ENCODE measurements at places on chromosomes 11 and 22.
A peak's percentile ranks its signal among the peaks of the same experiment; 100 is the strongest.

- DNase-seq: no peak
Measured at GRCh38 chr11:16946477-16947282, 67.5 kb downstream of the PLEKHA7 start.

- no peak for DNase-seq
Measured at GRCh38 chr11:42054351-42054900, 595.0 kb upstream of the LRRC4C start.

DNA sequence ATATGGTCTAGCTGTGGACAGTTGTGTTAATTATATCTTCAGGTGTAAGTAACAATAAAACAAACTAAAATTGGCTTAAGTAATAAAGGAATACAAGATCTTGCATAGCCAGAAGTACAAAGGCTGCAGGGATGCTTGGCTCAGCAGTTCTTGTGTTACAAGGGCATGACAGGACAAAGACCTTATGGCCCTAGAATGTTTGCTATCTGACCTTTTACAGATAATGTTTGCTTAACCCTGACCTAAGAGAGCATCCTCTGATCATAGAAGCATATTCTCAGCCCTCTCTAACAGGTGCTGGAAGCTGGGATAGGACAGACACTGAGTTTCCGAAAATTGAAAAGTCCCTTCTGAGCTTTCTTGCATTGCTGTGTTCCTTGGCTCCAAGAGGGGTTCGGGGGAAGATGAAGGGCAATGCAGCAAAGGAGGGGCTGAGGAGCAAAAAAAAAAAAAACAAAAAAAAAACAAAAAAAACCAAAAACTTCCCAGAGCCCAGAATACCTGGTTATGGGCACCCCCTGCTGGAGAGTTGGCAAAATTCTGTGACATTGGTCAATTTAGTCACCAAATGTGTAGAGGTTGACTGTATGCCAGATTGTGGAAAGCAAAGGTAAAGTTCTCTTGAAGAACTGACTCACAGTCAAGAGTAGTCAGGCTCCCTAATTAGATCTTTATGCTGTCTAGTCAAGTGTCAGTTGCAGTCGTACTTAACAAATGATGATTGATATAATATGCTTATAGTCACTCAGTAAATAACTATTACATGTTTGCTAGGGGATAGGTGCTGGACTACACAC lies 10.4 kb upstream of the HIKESHI start:
- DNase-seq: peak; percentile 58

DNA sequence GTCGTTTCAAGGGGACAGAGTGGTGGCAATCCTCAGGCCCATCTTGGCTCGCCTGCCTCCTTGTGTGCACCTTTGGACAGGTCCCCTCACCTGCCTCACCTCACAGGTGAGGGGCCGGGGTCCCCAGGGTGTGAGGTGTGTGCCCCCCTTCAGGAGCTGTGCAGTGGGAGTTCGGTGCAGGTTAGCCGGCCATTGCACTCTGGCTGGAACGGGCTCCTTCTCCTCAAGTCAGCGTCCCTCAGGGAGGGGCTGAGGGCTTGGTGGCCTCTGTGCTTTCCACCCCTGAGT lies 269.1 kb downstream of the TBC1D22A start:
- no peak for DNase-seq

- no peak for DNase-seq
Measured at GRCh38 chr11:119130662-119131061, 9.3 kb downstream of the HINFP start.

DNA sequence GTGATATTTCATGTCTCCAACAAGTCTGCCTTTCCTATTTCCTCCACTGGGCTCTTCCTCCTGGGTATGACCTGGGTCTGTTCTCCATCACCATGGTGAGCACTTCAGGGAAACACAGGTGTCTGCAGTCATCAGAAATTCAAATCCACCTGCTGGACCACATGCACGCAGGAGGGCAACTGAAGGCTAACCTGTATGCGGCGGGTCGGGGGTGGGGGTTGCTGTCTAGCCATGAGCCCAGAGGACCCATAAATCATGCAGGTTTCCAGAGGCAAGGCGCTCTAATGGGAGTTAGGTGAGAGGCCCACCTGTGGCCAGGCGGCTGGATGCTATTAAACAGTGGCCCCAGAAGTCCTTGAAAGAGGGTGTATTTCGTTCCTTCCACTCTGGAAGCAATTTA lies 11.1 kb upstream of the PAMR1 start:
- DNase-seq: no peak

DNA sequence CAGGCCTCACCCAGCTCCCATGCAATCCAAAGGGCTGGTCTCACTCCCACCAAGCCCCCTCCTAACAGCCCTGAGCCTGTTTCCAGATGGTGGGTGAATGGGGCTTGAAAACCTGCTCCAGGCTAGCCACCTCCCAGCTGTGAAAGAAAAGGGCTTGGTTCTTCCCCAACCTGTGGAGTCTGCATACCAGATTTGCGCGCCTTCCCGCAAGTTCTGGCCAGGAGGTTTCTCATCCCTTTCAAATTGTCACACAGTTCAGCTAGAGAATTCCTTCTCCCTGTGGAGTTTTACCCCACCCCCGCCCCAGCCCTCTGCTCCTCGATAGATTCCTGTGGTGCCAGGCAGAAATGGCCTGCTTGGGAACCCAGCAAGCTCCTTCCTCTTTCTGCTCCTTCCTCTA lies 734.6 kb upstream of the FAT3 start:
- no peak for DNase-seq

DNA sequence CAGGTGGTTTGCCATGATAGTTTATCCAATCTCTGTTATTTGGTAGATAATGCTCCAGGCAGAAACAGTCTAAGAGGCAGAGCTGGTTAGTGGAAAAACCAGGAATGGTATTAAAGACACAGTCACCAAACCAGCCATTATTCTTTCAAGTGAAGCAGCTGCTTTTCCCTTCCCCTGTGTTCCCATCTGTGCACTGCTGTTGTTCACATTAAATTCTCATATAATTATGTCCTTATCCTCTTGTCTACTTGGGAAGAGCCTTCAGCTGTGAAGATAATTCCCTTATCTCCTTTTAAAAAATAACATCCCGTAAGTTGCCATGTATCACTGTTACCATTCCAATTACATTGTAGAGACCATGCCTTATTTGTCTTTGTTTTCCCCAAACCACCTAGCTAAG lies 5.2 kb upstream of the TBCEL start:
- DNase-seq: no peak

- DNase-seq: no peak
Measured at GRCh38 chr11:124143034-124143433, 27.8 kb downstream of the VWA5A start.

- no peak for DNase-seq
Measured at GRCh38 chr11:45801723-45802315, 3.1 kb upstream of the SLC35C1 start.

DNA sequence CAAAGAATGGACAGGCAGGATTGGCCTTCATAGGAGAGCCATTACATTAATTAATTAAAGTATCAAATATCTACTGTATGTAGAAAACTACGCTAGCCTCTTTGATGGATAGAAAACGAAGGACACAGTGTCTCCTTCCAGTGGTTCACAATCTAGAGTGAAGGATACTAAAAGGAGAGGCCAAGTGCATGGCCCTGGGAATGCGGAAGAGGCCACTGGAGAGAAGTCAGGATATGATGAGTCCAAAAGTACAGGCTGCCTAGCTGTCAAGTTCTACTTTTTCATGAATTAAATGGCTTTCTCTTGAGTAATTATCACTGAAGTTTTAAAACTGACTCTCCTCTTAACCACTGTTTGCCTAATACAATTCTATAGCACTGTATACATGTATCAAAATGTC lies 41.9 kb downstream of the ATG16L2 start:
- DNase-seq: no peak

DNA sequence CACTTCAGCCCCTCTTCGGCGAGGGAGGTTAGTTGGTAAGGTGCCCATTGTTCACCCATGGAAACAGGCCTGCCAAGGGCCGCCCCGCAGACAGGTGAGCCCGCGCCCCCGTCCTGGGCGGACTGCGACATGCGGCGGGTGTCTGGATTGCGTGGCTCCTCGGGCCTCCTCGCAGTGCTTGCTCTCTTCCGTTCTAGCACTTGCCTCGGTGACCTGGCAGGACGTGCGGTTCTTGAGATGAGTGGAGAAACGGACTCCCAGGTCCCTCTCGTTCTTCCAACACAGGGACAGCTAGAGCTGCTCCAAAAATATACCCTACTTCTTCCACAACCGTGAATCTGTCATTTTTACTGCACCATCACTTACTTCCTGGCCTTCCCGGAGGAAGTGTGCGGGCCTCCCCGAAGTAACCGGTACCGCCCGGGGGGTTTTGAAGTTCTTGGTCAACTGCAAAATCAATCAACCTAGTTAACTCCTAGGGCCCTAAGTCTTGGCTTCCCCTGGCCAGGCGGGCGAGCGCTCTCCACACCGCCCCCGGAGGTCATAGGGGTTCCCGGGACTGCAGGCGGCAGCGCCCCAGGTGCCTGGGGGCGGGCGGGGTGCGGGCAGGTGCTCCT lies 745 bp upstream of the ZBTB44 start:
- no peak for DNase-seq

GRCh38 chr22:44586999-44587736 lies 89.1 kb upstream of the RTL6 start:
- DNase-seq: peak; percentile 10

GRCh38 chr11:9717719-9718118 lies 53.8 kb downstream of the SWAP70 start:
- DNase-seq: no peak
